ENCODE measurements at places on chromosomes 6 and 20.

GRCh38 chr6:160058603-160059215 is 62.9 kb upstream of the SLC22A1 start:
- DNase-seq: no peak

DNA sequence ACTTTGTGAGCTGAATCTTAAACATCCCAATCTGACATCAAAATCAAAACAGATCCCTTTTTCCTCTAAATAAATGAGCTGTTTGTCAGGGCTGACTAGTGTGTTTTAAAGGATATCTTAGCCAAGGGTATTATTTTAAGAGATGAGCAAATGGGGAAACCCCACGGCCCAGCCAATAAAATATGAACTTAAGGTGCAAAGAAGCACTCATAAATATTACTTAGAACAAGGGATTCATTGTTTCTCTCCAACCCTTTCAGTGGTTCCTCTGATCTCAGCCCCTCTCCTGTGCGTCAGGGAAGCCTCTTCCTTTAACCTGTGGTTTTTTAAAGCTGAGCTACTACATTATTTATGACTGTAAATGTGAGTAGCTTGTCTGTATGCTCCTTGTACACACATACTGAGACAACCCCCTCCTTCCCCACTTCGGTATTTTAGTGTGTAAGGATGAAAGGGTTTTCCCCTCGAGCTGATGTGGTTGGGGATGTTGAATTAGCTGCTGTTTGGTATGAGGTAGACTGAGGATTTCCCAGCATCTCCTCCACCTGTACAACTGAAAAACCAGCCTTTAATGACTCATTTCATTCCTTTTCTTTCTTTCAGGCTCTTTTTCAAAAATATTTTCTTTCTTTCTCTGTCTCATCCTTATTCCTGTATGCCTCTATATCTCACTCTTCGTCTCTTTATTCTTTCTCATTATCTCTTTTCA is 6.5 kb downstream of the BMP5 start:
- no peak for DNase-seq

DNA sequence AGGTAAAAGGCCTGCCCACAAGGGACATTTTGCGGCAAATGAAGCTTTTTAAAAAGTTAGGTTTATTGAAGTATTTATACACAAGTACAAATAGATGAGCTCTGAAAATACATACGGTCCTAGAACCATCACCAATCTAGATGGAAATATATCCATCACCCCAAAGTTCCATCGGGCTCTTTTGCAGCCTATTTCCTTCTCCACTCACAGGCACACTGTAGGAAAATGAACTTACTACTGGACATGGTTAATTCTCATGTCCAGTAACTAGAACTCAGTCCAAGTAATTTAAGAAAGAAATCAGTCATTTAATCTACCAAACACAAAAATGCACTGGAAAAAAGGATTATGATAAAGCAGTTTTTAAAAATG is 6.2 kb downstream of the PCNA start:
- no peak for DNase-seq

GRCh38 chr20:383889-384288 is 3.3 kb downstream of the TRIB3 start:
- DNase-seq: no peak

DNA sequence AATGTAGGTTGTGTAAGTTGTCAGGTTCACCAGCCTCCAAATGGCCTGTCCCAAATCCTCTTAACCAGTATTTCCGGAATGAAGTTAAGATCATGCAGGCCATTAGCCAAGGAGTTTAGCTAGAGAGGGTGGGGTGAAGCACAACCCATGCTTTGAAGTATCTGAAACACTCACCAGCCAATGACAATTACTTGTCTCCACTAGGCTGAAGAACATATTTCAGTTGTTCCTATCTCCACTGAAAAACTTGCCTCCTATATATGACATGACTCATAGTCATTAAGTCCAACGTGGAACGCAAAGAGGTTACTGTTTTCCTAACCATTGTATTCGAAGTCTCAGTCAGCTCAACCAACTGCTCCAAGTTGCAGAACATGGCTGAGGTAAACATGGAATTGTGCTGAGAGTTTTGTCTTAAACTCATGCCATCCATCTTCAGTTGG is 37.4 kb upstream of the TNFAIP3 start:
- DNase-seq: no peak

- peak; percentile 83 for DNase-seq
Observed at GRCh38 chr6:53651764-53652401, 13.7 kb downstream of the KLHL31 start.

- DNase-seq: no peak
Observed at GRCh38 chr6:80468398-80468797, 361.9 kb downstream of the BCKDHB start.

DNA sequence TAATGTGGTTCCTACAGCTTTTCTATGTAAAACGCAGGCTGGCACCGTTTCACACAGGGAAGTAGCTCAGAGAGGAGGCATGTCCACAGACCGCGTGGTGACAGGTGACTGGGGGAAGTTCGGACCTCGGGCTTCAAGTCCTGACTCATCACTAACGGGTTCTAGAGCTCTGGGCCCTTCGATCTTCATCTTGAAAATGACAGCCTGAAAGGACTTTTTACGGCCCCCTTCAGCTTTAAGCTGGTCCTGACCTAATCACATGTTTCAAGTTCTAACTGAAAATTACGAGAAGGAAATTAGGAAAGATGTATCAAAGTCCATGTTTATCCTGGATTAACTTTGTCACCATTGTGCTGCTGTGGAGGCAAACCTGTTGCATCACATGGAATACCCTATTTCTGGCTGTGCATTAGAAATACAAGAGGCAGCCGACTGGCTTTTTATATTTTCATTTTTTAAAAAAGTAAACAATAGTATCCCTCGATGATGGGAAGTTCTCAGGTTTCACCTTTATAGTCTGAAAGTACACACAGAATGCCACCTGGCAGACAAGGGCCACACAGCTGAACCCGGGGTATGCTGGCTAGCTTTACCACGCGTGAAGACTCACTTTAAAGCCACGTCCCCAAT is 2.0 kb downstream of the MAN1A1 start:
- DNase-seq: peak; percentile 38

GRCh38 chr6:5199702-5200101 is 61.0 kb downstream of the LYRM4 start:
- no peak for DNase-seq

DNA sequence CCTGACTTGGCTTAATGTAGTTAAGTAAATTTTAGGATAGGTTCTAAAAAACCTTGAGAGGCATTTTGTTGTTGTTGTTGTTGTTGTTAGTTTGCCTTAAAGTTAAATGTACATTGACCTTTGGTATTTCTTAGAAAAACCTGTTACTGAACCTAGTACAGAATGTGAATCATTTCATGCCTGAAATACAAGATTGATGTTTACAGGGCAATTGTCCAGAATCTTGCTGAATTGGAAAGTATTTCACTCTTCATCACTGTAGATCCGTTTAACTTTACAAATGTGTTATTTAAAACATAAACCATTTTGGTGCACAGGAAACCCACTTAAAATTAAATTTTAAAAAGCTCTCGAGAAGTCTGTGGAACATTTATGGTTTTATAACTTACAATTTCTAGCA is 75.0 kb downstream of the CEP57L1 start:
- no peak for DNase-seq

All from CD4-positive, alpha-beta T cell treated with Interleukin-17A for 4 hours (primary cell).